Stimulated activated CD8-positive, alpha-beta memory T cell treated with anti-CD3 and anti-CD28 coated beads, Interleukin-7, amount 100 ng/mL, for 24 hours (primary cell): ENCODE measurements at places on chromosomes 2 and 18.

- DNase-seq = no peak
Measured at GRCh38 chr2:69743847-69744264, 1.9 kb downstream of the ANXA4 start.

DNA sequence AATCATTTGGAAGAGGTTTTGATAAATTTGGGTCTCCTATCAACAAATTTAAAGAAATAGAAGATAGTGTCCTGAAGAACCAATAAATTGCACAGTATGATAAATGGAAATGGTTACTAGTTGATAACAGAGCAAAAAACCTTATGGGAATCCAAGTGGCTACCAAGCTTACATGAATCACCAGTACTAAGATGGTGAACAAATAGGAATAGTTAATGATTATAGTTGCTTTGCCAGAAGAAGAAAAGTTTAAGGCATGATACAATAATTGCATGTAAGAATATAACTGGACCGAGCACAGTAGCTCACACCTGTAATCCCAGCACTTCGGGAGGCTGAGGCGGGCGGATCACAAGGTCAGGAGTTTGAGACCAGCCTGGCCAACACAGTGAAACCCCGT is 19.6 kb upstream of the INO80D start:
- no peak for DNase-seq

- DNase-seq = no peak
Measured at GRCh38 chr2:223896833-223897311, 48.3 kb downstream of the WDFY1 start.

DNA sequence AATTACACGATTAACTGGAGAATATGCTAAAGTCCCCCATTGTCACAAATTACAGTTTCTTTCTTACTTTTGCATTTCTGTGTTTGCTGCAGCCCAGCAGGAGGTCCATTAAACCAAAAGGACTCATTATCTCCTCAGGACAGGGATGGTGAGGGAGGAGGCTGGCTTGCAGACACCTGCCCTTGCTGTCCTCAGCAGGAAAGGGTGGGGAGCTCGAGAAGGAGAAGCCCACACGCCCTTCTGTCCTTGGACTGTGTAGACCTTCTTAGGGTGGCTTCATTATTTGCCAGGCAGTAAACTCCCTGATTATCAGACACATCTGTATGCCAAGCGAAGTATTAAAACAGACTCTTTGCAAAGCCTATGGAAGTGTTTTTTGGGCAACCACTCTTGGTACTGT is 196.0 kb downstream of the LDLRAD4 start:
- no peak for DNase-seq

DNA sequence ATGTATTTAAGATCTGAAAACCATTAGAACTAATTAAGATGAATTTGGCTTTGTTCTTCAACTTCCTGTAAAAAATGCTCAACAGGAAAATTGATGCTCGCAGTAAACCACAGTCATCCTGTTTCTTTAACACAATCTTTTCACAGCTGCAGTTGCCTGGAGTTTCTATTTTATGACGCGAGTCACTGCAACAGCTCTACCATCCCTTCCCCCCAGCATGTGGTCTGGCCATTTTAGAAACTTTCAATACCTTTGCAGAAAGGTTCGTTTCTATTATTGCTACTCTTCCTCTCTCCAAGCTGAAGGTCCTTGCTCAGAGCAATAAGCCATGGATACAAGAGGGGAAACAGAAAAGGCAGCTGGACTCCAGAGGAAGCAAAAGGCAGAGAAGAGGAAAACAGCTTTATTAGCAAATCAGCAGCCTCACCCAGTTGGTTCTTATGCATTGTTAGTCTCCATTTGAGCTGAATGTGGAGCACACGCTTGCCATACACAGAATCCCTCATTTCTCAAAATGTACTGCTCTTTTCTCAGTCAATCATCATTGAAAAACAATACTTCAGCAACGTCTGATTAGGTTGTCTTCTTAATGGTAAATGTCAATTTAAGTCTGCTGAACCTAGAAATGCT is 3.9 kb downstream of the WIPF1 start:
- peak; percentile 31 for DNase-seq

GRCh38 chr2:235591921-235592320 is 98.1 kb downstream of the AGAP1 start:
- no peak for DNase-seq

DNA sequence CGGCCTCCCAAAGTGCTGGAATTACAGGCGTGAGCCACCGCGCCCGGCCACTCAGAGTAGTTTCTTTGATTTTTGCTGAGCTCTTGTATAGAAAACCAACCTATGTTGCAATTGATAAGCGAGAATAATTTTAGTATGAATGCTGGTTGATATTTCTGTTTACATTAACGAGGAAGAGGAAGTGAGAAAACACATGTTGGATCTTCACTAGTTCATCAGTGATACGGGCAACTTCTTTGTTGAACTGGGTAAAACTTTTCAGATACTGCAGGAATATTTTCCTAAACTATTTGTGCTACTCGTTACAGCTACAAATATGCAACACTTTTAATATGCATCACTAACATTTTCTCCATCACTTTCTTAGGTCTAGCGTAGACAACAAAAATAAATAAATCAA is 67.9 kb upstream of the SLC25A52 start:
- DNase-seq = no peak
